Activated CD4-positive, alpha-beta T cell treated with anti-CD3 and anti-CD28 coated beads for 4 hours (primary cell): ENCODE measurements at places on chromosomes 3 and 15.

GRCh38 chr3:150371741-150372254, 36.3 kb upstream of the TSC22D2 start:
- DNase-seq, result no peak

- DNase-seq, result no peak
Observed at GRCh38 chr15:25793354-25794050, 69.6 kb downstream of the ATP10A start.

DNA sequence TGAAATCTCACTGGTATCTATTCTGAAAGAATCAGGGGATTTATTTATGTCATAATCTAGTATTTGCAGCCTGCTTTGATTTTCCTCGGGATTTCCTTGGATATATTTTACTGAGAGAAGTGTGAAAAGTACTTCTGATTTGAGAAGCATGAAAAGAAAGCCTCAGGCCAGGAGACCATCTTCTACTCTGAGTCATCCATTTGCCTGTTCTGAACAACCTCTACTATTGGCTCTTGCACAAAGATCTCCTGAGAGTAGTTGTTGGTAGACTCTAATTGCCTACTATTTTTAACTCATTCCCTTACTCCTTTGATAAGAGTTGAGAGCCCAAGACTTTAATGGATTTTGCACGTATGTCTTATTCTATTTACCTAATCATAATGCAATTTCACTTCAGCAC, 318.9 kb downstream of the BCHE start:
- DNase-seq, result no peak

DNA sequence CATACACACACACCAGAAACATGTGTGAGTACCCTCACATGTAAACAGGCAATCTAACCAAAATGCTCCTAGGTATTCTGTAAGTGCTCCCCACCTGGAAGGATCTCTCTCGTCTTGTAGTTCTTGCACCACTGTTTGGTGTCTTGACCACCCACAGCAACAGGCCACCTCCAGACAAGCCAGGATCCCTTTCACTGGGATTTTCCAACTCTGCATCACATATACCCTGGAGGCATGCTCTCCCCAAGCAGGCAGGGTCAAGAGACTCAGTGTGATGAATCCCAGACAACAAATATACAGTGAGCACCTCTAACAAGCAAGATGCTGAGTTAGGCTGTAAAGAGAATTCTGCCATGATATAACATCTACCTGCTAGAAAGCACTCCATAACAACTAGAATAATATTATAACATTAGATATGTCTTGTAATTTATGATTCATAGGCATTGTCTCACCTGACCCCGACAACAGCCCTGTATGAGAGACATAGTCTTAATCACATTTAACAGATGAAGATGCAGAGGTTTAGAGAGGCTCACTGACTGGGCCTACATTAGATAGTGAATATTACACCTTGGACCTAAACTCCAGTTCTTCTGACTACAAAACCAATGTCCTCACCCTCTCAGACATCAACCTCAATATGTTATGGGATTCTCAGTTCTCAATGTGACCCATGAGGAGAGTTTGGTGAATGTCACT, 76.5 kb upstream of the BCL6 start:
- no peak for DNase-seq

DNA sequence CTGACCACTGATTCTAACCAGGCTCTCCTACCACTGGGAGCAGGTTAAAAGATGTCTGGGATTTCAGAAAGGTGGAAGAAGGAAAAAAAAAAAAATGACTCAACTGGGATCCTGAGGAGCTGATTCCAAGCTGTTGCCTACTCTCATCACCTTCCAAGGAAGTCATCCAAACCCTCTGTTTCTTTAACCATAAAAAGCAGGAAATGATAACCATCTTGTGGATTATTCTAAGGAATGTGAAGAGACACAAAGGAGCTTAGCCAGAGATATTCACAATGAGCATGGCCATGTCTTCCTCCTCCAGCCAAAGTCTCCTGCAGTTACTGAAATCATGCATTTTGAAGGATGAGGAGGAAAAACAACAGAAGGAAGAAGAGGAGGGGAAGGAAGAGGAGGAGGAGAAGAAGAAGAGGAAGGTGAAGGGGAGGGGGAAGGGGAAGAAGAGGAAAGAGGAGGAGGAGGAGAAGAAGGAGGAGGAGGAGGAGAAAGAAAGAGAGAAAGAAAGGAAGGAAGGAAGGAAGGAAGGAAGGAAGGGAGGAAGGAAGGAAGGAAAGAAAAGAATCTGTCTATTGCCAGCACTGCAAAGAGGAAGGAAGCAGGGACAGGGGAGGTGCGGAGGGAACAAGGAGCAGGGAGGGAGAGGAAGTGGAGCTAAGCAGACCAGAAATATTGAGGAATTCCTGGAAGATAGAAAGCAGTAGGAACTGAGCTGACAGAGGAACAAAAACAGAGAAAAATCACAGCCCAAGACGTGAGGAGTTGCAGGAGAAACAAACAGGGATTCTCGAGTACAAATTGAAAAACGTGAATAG, 229.2 kb downstream of the UACA start:
- DNase-seq, result no peak

DNA sequence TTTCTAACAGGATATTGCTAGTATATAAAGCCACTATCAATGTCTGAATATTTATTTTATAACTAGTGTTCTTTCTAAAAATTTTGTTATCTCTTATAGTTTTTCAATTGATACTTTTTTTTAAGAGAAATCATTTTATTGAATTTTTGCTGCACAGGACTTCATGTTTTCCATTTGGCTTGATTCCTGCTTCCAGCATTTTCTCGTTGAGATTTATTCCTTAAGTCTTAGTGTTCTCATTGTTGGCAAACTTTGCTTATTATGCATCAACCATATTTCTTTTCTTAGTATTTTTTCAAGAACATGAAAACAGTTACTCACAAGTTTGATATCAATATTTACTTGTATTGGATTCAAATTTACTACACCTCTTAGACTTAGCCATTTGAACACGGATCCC, 113.4 kb downstream of the UNC13C start:
- DNase-seq, result no peak
